Left lobe of liver (tissue), 2 donors: ENCODE measurements at places on chromosomes 3 and 15. TPM values are rescaled to one million over a fixed set of nuclear protein-coding genes. Genes with fewer than 3 reads are reported as not detected.

- no peak for DNase-seq
Measured at GRCh38 chr3:22620498-22620897, 582.6 kb upstream of the UBE2E2 start.

GRCh38 chr3:99084826-99085225 is 183.3 kb upstream of the DCBLD2 start:
- no peak for DNase-seq

GRCh38 chr3:46135475-46135874 is 72.6 kb downstream of the CCR1 start:
- no peak for DNase-seq

GRCh38 chr3:155080692-155081091 is 573 bp downstream of the MME start:
- no peak for DNase-seq

GRCh38 chr15:45262906-45263461 is 10.9 kb downstream of the SLC28A2 start:
- no peak for DNase-seq

DNA sequence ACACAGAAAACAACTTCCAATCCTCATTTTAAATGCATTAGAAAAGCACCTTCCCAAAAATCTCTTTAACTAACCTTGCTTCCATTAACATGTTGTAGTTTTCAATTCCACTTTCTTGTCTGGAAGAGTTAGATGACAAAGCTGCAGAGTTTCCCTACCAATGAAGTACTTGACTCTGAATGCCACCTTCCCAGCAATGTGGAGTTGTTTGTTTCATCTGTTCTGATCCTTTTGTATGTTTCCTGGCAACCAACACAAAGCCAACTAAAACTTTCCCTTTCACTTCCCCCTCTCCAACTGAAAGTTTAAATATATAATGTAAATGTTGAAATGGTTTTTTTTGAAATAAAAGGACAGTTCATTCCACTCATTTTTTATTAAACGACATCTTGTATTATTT is at the start of gene WDR49:
Gene WDR49, minus strand, starts transcription at position 183 of the 400 bp plus-strand sequence. CDS start 517 bp downstream, outside the sequence.
- no peak for DNase-seq

DNA sequence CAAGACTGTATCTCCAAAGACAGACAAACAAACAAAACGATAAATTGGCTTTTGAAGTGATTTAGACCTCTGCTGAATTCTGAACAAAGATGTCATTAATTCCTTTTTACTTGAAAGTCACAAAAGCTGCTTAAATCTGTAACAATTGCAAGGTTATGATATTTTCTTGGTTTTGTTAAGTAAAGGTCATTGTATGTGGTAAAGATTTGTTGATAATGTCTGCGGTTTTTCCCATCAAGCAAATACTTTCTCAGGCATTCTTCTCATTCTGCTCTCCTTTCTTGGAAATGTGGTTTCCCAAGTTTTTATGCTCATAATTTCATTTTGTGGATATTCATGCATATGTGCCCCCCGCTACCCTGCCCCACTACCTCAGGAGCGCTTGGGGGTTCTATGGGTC is 116.5 kb downstream of the SLMAP start:
- no peak for DNase-seq

- DNase-seq: no peak
Measured at GRCh38 chr3:158005391-158006100, 100.7 kb downstream of the SHOX2 start.

GRCh38 chr3:169008776-169009358 is 654.6 kb downstream of the MECOM start:
- DNase-seq: no peak

Gene GOLGA8T
- 0.30 TPM for total RNA-seq
